ENCODE measurements at places on chromosomes 1 and 21.

DNA sequence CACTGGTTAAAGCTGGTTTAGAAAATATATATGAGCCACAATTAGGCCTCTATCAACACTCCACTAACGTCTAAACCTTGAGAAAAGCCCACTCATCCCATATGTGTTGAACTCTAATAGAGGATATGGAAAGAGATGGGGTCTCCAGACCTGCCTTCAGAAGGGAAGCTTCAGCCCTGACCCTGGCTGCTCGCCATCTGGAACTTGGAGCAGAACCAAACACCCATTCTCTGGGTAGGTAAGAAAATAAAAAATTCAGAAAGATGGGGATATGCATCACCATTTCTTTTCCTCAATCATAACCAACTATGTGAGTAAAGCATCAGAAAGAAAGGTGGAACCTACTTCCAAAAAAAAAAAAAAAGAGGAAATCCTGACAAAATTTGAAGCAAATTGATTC is 666.2 kb downstream of the PTPRC start:
- no peak for DNase-seq

DNA sequence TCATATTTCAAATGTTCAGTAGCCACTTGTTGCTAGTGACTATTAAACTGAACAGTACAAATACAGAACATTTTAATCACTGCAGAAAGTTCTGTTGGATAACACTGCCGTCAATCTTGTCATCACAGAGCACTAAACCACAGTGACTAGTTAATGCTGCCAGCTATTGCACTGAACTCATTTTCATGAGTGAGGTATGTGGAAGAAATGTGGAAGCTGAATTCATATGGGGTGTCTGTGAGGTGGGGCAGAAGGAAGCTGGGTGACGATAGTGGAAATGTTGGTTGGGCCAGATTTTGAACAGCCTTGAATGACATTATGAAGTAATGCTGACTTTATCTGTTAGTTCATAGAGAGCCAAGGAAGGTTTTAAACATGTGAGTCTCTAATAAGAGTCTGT is 49.6 kb downstream of the OSBPL9 start:
- no peak for DNase-seq

DNA sequence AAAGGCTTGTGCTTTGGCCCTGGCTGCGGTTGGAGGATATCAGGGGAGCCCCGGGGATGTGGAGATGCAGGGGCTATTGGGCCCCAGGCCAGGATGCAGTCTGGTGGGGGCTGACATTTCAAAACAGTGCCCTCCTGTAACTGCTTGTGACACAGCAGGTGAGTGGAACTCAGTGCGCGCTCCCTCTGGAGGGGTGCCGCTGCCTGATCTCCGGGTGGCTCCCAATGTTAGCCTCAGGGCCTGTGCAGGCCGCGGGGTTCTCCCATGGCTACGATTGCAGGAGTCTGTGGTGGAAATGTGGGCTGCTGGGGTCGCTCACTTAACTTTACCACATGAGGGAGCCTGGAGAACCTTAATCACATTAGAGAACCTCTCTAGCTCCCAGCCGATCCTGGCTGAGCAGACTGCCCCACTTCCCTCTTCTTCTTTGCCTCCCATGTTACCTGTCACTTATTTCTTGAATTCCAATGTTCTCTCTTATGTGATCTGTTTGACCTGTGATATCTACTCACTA is 163.2 kb downstream of the FMN2 start:
- DNase-seq, result no peak

GRCh38 chr1:32541064-32541566 is 1.9 kb downstream of the ZBTB8A start:
- no peak for DNase-seq

DNA sequence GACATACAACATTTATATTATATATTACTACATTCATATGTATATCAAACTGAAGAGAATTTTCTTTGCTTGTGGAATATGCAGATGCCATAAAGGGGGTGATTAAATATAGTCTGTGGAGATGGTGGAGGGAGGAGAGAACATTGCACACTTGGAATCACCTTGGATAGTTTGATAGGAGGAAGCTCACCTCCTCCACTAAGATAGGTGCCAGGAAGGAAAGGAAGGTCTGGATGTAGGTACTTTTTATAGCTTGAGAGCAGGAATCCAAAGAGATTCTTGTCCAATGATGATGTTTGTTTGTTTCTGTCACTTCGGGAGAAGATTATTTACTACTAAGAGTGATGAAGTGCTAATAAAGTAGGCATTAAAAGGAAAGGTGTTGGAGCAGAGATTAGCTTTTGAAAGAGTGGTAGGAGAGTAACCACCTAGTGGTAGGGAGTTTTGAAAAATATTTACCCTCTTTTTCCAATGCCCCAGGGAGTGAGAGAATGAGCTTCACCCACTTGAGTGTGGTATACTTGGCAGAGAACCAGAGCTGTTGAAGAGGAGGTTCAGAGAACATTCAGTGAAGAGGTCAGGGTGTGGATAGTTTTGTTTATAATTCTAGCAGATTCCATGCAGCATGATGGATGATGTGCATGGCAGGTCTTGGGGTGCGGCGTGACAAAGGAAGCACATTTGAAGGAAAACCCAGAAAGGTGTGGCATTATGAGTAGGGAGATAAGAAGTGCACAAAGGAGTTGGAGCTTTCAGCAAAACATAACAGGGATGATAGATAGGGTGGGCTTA is 145.0 kb downstream of the PATJ start:
- no peak for DNase-seq

DNA sequence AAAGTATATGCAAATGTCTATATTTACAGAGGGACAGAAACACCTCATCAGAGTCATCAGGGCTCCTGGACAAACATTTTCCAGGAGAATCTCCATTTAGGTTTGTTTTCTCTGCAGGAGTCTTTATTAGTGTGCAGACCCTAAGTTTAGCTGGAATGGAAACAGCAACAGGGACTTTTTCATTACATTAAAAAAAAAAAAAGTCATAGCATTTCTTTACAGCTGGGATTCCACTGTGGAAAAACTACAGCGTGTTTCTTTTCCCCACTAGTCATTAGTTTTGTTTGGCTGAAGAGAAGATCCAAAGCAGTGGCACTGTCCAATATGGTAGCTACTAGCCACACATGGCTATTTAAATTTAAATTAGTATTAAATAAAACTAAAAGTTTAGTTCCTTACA is 49.6 kb downstream of the LHX4 start:
- DNase-seq, result no peak

DNA sequence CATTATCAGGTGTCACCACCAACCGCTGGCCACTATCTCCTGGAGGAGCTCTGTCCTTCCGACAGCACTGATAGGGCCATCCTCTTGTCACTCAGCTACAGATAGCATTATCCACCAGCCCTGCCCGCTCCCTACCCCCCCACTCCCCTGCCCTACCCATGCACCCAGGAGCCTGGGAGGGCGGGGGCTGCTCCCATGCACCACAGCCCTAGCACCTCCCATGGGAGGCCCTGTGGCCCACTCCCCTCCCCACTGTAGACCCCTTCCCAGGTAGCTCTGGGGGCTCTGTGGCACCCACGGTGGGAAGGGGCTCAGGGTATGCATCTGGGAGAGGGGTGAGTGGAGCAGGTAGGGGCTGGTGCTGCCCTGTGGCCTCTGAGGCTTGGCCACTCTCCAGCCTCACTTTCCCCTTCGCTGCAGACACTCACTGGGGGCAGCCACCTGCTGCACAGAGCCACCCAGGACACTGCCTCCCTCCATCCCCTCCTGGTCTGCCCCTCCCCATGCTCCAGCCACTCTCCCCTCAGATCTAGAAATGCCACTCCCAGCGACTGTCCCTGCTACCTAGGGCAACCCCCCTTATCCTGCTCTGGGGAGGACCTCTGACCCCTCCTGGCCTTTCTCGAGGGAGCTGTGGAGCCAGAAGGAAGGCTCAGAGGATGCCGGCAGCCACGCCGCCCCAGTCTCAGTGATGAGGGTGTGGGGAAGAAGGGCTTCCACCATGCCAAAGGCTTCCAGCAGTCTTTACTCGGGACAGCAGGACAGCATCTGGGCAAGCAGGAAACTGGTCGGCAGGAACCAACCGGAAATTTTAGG is 58.5 kb downstream of the WNT9A start:
- no peak for DNase-seq

- no peak for DNase-seq
Measured at GRCh38 chr1:27435566-27436203, 43.3 kb downstream of the GPR3 start.

GRCh38 chr1:181222972-181223505 is 134.5 kb downstream of the IER5 start:
- no peak for DNase-seq

GRCh38 chr1:89170170-89171066 is 5.4 kb downstream of the GBP7 start:
- no peak for DNase-seq

DNA sequence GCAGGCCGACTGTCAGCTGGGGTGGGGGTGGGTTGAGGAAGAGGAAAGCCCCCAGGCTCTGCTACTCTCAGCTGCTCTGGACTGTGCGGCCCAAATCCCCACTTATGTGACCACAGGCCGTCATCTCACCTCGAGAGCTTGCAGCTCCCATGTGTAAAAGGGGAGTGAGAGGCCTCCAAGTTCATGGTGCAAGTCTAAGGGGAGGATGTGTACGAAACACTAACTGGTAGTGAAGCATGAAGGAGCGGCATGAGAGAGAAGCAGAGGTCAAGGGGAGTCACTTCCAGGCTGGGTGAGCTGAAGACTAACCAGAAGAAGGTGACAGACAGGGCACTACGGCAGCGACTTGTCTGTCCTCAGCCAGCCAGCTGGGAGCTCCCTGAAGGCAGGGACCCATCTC is 43.8 kb downstream of the GLIS1 start:
- DNase-seq, result no peak
